Natural killer cell treated with Interleukin-12 subunit alpha and Interleukin-12 subunit beta and Interleukin-15 and Interleukin-18, amount 100 ng/mL, for 72 hours (primary cell): ENCODE measurements at places on chromosomes 1 and 21.

DNA sequence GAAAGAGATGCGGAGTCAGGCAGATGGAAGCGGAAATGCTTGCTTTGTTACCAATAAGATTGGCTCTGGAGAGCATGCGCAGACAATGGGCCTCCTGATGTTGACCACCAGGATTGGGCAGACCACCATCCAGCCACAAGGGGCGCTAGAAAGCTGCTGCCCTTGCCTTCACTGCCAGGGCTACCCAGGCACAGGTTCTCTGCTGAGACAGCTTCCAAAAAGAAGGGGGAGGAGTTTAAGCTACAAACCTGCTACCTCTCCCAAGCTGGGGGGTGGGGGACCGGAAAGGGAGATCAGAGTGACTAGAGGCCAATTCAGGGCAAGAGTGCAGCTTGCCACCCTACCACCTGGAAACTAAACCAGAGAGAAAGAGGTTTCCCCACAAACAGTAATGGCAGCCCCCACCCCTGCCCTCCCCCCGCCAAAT, 369.7 kb downstream of the RRAGC start:
- no peak for DNase-seq

- no peak for DNase-seq
Measured at GRCh38 chr1:225695578-225696337, 42.8 kb upstream of the ENAH start.

GRCh38 chr1:210407207-210407886, 78.6 kb downstream of the HHAT start:
- DNase-seq = no peak

GRCh38 chr1:176987016-176987415, 177.5 kb downstream of the ASTN1 start:
- DNase-seq = no peak

- DNase-seq = no peak
Measured at GRCh38 chr1:14658642-14659041, 60.2 kb downstream of the KAZN start.

- no peak for DNase-seq
Measured at GRCh38 chr1:8435569-8436071, 117.7 kb downstream of the SLC45A1 start.
